Right atrium auricular region (tissue), 2 donors: ENCODE measurements at places on chromosomes 3 and 15. TPM values are rescaled to one million over a fixed set of nuclear protein-coding genes. Genes with fewer than 3 reads are reported as not detected.

The SENP8 gene
- total RNA-seq, result 3.3 TPM

DNA sequence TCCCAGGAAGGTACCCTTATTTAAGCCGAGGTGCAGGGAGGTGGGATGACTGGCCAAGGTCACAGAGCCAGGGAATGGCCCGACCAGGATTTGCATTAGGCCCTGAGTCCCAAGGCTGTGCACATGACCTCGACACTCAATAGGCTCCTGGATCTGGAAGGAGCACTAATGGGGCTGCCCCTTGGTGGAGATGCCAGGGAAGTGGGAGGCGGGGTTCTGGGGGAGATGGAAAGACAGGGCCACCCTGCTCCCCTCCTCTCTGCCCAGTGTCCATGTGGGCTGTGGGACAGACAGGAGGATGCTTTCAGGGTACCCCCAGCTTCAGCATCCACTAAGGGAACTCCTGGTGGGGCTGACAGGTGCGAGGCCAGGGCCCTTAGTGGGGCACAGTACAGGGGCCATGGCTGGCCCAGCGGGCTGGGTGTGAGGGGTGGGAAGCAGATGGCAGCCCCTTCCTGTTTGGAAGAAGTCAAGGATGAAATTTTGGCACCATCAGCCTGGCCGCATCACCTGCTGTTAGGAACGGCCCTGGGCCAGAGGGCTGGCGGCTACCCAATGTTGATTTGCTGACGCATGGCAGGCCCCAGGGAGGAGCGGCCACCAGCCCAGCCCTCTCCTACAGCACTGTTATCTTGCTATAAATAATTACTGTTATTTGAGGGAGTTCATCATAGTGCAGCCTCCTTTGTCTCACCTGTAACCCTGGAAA lies 37.3 kb downstream of the ATP2B2 start:
- no peaks in the 10 kb centered on the region for H3K4me1 ChIP-seq
- H3K4me3 ChIP-seq, result no peak overlapping the region
- H3K27ac ChIP-seq, result no peak overlapping the region
- H3K27me3 ChIP-seq, result no peaks in the 10 kb centered on the region

The SAMMSON gene
- not detected for total RNA-seq

GRCh38 chr3:135927155-135927554 lies 38.4 kb upstream of the PPP2R3A start:
- H3K4me1 ChIP-seq, result no peaks in the 10 kb centered on the region
- DNase-seq, result no peak
- H3K27me3 ChIP-seq, result no peaks in the 10 kb centered on the region
- H3K4me3 ChIP-seq, result no peak overlapping the region
- H3K36me3 ChIP-seq, result no peaks in the 10 kb centered on the region

The NR1I2 gene
- total RNA-seq, result not detected

DNA sequence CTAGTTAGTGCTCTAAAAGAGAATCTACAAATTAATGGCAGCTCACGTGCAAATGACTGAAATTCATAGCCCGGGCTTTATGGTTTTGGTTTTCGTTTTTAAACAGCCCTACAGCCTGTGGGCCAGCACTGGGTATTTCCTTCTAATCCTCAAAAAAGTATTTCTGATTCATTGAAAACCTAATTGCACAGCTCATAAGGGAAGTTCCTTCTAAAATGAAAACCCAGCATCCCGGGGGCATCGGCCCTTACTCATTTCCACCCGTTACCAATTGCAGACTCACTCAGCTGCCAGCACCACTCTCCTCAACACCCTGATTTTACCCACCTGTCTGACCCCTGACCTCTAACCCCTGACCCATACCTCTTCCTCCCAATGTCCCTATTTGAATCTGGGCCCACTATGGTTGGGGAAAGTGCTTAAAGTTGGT lies 59.5 kb upstream of the ZNF148 start:
- no peaks in the 10 kb centered on the region for H3K36me3 ChIP-seq
- H3K4me1 ChIP-seq, result no peaks in the 10 kb centered on the region
- H3K27me3 ChIP-seq, result no peaks in the 10 kb centered on the region
- H3K27ac ChIP-seq, result no peak overlapping the region

DNA sequence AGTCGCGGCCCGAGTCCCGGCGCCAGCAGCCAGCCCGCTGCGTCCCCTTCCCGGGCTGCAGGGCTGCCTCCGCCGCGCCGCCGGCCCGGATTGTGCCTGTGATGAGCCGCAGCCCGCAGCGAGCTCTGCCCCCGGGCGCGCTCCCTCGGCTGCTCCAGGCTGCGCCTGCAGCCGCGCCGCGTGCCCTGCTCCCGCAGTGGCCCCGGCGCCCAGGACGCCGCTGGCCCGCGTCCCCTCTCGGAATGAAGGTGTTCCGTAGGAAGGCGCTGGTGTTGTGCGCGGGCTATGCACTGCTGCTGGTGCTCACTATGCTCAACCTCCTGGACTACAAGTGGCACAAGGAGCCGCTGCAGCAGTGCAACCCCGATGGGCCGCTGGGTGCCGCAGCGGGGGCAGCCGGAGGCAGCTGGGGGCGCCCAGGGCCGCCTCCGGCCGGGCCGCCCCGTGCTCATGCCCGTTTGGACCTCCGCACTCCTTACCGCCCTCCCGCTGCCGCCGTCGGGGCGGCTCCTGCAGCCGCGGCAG lies 1.2 kb downstream of the CHST2 start:
- no peak overlapping the region for H3K27ac ChIP-seq
- H3K4me1 ChIP-seq, result no peaks in the 10 kb centered on the region
- no peak for DNase-seq

DNA sequence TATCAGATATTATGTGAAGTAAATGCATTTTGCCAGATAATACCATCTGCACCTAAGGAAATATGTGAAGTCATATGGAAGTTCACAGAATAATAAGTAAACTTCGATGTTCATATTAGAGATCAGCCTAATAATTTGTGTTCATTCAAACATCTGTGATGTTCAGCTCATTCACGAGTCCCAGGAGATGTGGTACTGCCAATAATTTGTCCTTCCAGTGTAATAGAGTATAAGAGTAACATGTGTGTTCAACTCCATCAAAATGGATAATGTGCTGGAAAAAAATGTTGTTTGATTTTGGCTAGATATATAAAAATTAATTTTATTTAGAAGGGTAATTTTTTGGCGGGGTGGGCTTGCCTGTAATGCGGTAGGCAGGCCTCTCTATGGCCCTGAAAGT lies 75.4 kb upstream of the ARL6 start:
- H3K27me3 ChIP-seq, result no peaks in the 10 kb centered on the region
- no peaks in the 10 kb centered on the region for H3K4me1 ChIP-seq
- no peak for DNase-seq
- H3K36me3 ChIP-seq, result no peaks in the 10 kb centered on the region

- no peak overlapping the region for H3K27ac ChIP-seq
- H3K4me1 ChIP-seq, result no peaks in the 10 kb centered on the region
- H3K36me3 ChIP-seq, result no peaks in the 10 kb centered on the region
- DNase-seq, result no peak
- no peaks in the 10 kb centered on the region for H3K27me3 ChIP-seq
- no peak overlapping the region for H3K4me3 ChIP-seq
These were observed 210.0 kb upstream of the PPP2R3A start for GRCh38 chr3:135755330-135756105.

GRCh38 chr3:29099775-29100174 lies 181.1 kb upstream of the RBMS3 start:
- no peak overlapping the region for H3K27ac ChIP-seq
- no peaks in the 10 kb centered on the region for H3K4me1 ChIP-seq
- no peak for DNase-seq
- no peaks in the 10 kb centered on the region for H3K27me3 ChIP-seq
- H3K4me3 ChIP-seq, result no peak overlapping the region
- H3K36me3 ChIP-seq, result no peaks in the 10 kb centered on the region

DNA sequence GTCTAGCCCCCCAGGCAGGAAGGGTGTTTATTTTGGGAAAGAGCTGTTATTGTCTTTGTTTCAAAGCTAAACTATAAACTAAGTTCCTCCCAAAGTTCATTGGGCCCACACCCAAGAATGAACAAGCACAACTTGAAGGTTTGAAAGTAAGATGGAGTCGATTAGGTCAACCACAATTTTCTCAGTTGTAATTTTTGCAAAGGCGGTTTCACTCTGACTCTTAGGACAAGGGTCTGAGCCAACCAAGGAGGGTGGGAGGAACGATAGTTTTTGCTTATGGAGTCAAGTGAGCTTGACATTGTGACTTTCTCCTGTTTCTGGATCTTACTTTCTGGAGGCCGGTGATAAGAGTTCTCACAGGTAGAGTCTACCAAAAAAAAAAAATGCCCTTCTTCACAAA lies 5.8 kb upstream of the ZNF770 start:
- H3K27me3 ChIP-seq, result no peaks in the 10 kb centered on the region
- peaks cover 6% of the 10 kb centered on the region for H3K4me1 ChIP-seq
- DNase-seq, result no peak
- H3K4me3 ChIP-seq, result no peak overlapping the region
- no peaks in the 10 kb centered on the region for H3K36me3 ChIP-seq

- no peak overlapping the region for H3K4me3 ChIP-seq
- H3K4me1 ChIP-seq, result no peaks in the 10 kb centered on the region
- DNase-seq, result no peak
- no peaks in the 10 kb centered on the region for H3K27me3 ChIP-seq
These were observed 177.3 kb downstream of the OTOL1 start for GRCh38 chr3:161673866-161674265.

The SLC15A2 gene
- 1.7 TPM for total RNA-seq

DNA sequence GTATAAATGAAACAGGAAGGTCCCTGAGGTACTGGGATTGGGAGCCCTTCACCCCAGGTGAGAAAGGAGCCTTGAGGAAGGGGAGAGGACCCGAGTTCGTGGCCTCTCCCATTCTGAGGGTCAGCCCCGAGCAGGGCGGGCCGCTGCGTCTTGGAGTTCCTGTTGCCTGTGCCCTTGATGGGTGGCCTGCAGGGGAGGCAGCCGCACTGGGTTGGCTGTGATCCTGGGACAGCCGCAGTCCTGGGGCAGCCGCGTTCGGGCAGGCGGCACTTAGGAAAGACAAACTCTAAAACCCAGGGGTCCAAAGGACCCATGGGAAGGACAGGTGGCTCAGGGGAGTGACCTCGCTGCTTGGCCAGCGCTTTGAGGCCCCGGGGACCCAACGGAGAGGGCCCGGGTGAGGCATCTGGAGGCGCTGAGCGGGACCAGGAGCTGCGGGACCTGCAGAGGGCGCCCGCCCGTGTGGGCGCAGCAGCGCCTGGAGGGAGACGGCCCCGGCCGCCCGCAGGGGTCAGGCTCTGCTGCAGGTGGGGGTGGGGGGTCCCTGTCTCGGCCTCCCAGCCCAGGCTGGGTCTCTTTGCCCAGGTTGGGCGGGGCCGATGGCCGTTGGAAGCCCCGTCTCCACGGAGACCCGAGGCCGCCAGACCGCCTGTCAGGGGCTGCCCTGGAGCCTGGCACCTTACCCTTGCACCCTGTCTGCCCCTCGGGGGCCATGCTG lies 65.1 kb downstream of the HMCES start:
- H3K36me3 ChIP-seq, result no peaks in the 10 kb centered on the region
- H3K27ac ChIP-seq, result no peak overlapping the region
- H3K4me1 ChIP-seq, result no peaks in the 10 kb centered on the region
- no peaks in the 10 kb centered on the region for H3K27me3 ChIP-seq

DNA sequence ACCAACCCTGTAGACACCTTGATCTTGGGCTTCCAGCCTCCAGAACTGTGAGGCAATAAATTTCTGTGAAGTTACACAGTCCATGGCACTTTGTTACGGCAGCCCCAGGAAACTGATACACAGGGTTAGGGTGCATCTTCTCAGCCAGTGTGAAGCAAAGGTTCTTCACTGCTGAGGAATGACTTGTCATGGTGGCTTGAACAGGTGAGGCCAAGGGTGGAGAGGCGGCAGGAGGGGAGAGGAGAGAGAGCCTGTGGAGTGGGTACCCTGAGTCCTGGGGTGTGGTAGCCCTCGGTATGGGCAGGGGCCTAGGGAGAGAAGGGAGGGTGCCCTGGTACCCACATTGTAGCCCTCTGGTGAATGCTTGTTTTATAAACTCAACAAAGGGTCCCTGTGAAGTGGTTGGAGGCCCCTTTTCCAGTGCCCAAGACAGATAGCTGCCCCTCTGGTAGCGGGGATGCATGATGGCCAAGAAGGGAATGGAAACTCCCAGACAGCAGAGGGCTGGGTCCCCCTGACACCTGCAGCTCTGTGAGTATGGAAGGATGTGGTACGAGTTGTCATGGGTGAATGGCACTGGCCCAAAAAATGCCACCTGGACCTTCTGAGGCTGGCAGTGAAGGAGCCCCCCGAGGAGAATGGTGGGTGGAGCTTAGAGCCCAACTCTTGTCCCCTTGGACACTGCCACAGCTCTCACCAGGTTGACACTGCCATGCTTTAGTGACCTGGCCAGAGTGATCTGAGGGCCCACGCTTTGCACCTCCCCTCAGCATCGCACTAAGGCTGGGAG lies 49.6 kb downstream of the SPSB4 start:
- no peaks in the 10 kb centered on the region for H3K27me3 ChIP-seq
- H3K4me1 ChIP-seq, result peaks cover 19% of the 10 kb centered on the region
- no peak for DNase-seq

The MYH15 gene
- 0.08 TPM for total RNA-seq

- H3K4me1 ChIP-seq, result no peaks in the 10 kb centered on the region
- DNase-seq, result no peak
- no peaks in the 10 kb centered on the region for H3K27me3 ChIP-seq
- H3K27ac ChIP-seq, result no peak overlapping the region
These were observed 18.1 kb upstream of the ZBED2 start for GRCh38 chr3:111613294-111613693.
